ENCODE measurements at places on chromosomes 11 and 22.
A peak's percentile ranks its signal among the peaks of the same experiment; 100 is the strongest.

- no peak for DNase-seq
Measured at GRCh38 chr11:59706518-59707285, 6.9 kb downstream of the OR10V1 start.

DNA sequence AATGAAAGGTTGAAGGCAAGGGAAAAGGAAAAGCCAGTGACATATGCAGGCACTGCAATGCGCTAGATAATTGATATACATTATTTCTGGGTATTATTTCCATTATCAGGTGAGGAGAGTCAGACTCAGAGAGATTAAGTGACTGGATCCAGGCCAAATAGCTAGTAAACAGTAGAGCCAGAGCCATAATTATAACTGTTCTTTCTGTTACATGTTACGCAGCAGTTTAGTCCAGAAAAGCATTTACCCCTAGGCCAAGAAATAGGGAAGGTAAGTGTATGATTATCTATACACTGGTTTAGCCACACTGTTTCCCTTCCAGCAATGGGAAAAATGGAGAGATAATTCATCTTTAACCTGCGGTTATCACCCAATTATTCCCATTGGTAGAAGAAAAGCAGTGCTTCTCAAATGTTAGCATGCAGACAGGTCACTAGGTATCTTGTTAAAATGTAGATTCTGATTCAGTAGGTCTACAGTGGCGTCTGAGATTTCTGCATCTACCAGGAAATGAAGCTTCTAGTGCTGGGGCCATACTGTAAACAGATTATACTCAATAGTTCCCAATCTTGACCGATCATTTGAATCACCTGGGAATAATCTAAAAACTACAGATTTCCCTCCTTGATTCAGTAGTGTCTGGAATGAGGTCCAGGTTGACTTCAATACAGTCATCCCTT, 69.4 kb downstream of the RBFOX2 start:
- DNase-seq, result no peak

- peak; percentile 10 for DNase-seq
Measured at GRCh38 chr11:123301696-123302400, 106.8 kb upstream of the CLMP start.

DNA sequence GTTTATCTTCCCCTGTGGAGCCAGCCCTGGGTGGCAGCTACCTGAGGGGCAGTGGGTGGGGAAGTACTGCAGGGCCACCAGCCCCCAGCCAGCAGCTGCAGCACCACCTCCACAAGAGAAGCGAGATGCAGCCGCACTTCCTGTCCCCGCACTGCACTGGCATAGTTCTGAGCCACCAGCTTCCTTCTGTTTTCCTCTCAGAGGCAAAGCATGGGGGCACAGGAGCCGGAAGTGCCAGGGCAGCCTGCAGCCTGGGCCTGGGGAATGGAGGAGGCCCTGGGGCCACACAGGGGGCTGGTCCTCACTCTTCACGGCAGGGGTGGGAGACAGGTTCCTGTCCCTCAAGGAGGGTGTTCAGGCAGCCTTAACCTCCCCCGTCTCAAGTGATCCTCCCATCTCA, 11.9 kb upstream of the SH3BP1 start:
- no peak for DNase-seq

DNA sequence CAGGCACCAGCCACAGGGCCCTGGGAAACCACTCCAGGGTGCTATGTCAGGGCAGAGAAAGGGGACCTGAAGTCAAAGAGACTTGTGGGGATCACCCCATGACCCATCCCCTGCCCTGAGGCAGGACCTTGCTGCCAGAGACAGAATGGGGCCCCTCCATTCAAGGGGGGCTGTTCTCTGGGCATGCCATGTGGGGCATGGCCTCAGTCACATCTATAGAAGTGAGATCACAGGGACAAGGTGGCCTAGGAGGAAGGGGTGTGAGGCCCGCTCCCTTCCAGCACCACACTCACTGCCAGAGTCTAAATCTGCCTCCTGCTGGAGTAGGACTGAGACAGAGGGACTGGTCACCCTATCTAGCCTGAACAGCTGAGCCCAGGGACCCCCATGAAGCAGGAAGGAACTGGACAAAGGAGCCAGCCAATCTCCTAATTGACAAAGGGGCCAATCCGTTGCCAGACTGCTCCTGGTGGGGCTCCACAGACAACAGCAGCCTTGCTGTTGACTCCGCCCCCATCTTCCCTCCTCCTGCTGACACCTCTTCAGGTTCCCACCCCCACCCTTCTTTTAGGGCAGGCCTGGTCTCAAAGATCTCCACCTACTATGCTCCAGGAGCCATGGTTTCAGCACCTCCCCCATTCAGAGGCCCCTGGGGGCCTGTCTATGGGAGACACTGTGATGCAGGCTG, 26.0 kb downstream of the NEAT1 start:
- DNase-seq, result no peak

- no peak for DNase-seq
Measured at GRCh38 chr22:41262250-41262765, 21.6 kb upstream of the CHADL start.

- DNase-seq, result no peak
Measured at GRCh38 chr11:47532597-47533213, 20.2 kb downstream of the CELF1 start.

- no peak for DNase-seq
Measured at GRCh38 chr11:78449866-78450265, 32.2 kb upstream of the GAB2 start.

- no peak for DNase-seq
Measured at GRCh38 chr11:132123449-132123848, 753.0 kb downstream of the NTM start.

DNA sequence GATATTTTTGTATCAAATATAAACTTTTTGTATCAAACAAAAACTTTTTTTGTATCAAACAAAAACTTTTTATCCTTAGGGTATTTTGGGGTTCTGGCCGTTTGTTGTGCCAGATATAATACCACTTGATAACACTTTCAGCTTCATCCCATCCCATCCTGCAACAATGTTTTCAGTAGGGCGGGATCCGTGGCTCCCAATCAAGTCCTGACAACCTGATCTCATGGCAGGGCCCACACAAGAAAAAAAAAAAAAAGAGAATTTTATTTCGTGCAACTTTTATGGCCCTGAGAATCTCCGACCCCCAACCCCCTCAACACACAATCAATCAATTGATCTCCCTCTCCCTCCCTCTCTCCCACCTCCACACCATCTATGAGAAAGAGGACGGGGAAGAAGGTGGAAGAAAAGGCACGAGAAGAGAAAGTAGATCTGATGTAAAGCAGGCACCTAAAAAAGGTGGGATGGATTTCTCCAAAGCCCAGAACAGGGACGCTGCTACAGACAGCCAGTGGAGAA, 4749.6 kb upstream of the OR11H1 start:
- no peak for DNase-seq

DNA sequence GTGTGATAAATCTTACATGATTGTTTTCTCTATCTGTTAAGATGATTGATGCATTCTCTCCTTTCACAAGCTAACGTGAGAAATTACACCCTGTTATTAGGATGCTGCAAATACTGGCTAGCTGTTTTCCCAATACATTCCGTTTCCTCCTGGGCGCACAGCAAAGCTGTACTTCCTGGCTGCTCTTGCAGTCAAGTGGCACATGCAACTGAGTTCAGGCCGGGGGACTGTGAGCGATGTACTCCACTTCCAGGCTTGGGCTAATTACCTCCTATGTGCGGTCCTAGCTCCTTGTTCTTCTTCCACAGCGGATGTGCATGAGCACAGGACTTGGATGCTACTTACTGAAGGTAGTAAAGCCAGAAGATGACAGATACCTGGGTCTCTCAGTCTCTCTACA, 234.9 kb upstream of the SESN3 start:
- DNase-seq, result no peak

- DNase-seq, result no peak
Measured at GRCh38 chr11:106276126-106276525, 198.7 kb downstream of the AASDHPPT start.

DNA sequence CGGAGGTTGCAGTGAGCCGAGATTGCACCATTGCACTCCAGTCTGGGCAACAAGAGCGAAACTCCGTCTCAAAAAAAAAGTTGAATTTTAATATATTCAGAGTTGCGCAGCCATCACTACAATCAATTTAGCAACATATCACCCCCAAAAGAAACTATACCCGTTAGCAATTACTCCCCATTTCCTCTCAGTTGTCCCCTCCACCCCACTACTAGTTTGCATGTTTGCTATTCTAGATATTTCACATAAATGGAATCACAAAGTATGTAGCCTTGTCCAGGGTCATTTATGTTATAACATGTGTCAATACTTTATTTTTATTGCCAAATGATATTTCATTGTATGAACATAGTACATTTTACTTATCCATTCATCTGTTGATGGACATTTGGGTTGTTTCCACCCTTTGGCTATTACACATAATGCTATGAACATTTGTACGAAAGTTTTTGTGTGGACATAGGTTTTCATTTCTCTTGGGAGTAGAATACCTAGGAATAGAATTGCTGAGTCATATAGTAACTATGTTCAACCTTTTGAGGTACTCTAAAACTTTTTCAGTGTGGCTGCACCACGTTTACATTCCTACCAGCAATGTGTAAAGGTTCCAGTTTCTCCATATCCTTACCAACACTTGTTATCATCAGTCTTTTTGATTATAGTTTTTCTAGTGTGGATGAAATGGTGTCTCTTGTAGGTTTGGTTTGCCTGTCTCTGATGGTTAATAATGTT, 2.2 kb downstream of the ZNF143 start:
- no peak for DNase-seq

- DNase-seq, result no peak
Measured at GRCh38 chr11:94576306-94576705, 9.1 kb downstream of the PIWIL4 start.

DNA sequence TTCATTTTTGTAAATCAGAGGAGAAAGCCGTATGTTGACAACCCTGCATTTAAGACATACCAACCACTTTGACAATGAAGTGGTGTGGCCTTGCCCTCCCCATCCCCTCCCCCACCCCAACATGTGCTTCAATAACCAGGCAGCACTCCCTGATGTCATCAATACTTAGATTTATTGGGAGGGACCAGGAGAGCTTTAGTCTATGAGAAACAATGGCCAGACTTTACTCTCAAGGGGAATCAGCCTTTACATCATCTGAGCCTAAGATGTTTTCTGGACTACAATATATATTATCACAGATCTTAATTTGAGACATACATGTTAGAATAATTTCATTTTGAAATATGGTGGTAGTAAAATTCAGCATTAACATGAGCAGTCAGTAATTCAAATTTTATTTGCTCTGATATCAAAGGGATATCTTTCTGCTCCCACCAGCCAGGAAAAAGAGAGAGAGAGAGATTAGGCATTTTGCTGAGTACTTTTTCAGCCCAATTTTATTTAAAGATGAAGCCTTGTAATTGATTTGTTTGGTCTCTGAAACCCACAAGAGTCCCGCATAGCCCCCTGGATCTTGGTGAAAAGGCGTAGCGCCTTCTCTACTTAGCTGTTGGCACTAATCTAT, 38.1 kb downstream of the PARVA start:
- no peak for DNase-seq

GRCh38 chr11:95152876-95153856, 63.5 kb downstream of the ENDOD1 start:
- no peak for DNase-seq

- no peak for DNase-seq
Measured at GRCh38 chr11:118689503-118689851, 10.0 kb upstream of the TREH start.

GRCh38 chr11:115340874-115341273, 163.3 kb downstream of the CADM1 start:
- DNase-seq, result no peak

DNA sequence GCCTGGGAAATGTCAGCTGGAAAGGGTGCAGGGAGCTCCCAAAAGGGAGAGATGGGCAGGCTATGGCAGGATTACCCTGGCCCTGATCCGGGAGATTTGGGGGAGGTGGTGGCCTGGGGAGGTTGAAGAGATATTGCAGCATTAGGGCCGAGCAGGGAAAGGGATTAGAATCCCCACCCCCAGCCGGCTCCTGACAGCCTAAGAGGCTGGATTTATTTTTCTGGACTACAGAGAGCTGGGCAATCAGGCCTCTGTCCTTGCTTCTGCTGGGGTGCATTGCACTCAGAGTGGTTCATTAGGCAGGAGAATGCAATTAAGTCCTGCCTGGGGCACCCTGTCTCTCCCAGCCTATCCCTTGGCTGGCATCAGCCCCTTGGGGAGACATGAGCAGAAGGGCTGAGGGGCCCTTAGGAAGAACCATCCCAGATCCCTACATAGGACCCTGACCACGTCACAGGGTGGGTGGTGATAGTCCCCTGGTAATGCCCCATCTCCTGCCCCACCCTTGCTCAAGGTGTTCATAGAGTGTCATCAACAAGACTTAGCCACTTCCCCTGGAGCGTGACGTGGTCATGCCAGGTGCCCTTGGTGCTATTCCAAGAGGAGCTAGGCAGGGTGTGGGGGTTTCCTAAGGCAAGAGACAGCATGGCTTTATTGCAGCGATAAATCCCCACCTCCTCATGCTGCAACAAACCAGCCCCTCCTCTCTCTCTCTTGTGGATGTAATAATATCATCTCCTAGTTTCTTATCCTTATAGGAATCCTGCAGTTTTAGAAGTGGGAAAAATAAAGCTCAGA, 38.4 kb upstream of the KLHL35 start:
- DNase-seq, result no peak

- no peak for DNase-seq
Measured at GRCh38 chr22:26658161-26658560, 773 bp downstream of the MIAT start.

DNA sequence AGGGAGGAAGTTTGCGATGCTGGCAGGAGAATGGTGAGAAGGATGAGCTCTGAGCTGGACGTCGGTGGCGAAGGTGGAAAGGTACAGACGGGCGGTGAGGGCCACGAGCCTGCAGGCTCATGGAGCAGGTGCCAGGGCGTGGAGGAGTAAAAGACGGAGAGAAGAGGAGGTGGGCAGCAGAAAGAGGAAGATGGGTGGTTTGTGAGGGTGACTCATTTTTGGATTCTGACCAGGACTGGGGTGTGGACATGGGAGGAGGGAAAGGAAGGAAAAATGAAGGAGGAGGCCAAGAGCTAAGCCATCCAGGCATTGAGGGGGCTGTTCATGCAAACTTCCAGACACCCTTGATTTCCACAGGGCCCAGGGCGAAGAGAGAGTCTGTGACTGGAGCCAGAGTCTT, 3.5 kb downstream of the ZDHHC24 start:
- DNase-seq, result no peak

DNA sequence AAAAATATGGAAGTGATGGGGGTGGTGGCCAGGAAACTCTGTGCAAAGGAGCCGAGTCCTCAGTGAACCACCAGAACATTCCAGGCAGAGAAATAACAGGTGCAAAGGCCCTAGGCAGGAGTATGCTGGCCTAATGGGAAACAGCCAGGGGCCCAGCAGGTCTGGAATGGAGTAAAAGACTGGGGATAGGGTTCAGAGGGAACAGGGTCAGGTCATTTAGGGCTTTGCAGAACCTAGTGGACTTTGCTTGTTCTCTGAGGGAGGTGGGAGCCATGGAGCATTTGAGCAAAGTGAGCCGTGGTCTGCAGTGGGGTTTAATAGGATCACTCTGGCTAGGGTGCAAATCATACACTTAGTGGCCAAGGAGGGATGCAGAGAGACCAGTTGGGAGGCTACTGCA, 8.7 kb downstream of the CRYBB3 start:
- no peak for DNase-seq

- no peak for DNase-seq
Measured at GRCh38 chr11:46505741-46506482, 87.9 kb downstream of the AMBRA1 start.
